Fibroblast of skin of right biceps (primary cell): ENCODE measurements at places on chromosomes 16 and 17.

DNA sequence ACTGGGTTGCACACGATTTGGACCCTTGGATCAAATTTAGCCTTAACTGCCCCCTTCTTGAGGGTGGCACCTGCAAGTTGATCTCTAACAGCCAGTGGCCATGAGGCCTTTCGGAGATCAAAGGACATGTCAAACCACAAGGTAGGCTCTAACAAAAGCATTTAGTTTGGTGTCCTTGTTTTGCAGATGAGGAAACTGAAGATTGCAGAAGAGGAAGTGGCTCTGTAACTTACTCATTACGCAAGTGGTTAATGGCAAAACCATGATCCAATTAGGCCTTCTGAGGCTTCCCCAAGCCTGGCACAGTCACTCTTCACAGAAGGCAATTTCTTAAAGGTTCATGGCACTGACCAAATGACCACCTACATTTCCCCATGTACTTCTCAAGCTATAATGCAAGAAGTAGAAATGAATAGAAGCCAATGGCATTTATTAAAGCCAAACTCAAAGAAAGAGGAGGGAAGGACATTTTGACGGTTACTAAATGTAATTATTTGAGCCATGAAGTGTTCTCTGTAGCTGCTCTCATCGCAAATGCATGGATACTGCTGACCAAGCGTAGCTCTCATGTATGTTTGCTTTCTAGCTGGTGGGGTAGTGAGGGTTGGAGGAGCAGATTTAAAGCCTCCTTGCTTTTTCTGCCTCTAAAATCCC is 32.8 kb upstream of the ABCC12 start:
- no peak for DNase-seq

- DNase-seq: no peak
These were observed 16.0 kb downstream of the CD7 start for GRCh38 chr17:82301300-82301915.

- DNase-seq: no peak
These were observed 597.4 kb upstream of the CDH5 start for GRCh38 chr16:65769055-65769465.

DNA sequence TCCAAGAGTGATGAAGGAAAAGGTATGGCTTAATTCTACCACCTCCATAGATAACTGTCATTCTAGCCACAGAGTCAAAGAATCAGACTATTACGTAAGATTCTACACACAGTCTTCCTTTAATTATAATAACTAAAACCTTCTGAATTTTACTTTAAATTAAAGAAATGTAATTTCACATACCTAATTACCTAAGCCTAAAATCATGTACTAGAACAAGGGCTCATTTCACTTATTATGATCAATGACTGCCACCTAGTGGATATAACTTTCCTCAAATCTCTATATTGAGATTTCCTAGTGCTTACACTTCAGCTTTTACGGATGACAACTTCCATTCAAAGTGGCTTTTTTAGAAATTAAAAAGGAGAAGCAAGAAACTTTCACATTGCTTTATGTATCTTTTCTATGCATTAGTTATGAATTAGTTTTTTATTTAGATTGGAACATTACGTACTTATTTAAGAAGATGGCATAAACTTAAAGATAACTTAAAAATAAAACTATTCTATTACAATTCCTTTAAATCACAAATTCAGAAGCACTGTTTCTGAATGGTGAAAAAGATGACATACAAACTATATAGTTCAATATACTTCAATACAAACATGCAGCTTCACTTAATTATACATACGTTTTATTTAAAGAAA is 18.2 kb upstream of the ABCA10 start:
- peak; percentile 36 for DNase-seq

DNA sequence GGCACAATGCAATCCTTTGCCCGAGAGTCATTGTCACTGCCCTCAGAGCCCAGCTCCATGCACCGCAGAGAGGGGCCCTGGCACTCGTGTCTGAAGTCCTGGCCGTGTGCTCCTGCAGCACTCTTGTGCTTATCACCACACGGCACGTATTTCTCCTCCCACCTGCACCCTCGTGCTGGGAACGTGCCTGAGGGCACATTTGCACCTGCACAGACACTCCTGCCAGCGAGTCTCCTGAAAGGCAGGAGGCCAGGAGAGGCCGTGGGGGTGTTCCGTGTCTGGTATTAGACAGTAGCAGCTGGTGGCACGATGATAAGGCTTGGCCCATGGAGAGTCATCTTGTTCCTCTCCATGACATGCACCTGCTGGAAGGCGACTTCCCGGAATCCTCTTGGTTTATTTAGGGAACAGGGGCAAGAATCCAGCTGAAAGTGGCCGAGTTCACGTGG is 3.4 kb upstream of the ACSF3 start:
- no peak for DNase-seq

DNA sequence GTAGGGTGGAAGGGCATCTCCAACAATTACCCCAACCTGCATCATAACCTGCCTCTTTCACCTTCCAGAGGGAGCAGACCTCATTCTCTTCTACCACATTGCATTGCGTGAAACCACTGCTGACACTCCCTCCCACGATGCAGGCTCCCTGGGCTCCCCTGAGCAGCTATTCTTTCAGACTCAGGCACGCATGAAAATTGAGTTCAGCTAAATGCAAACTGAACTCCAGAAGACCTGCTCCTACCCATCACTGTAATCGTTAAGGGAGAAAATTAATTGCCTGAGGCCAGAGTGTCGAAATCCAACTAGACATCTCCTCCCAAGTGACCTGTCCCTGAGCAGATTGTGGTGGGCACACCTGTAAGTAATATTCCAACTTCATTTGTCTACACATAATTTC is 186.0 kb downstream of the GRIN2A start:
- peak; percentile 7 for DNase-seq

DNA sequence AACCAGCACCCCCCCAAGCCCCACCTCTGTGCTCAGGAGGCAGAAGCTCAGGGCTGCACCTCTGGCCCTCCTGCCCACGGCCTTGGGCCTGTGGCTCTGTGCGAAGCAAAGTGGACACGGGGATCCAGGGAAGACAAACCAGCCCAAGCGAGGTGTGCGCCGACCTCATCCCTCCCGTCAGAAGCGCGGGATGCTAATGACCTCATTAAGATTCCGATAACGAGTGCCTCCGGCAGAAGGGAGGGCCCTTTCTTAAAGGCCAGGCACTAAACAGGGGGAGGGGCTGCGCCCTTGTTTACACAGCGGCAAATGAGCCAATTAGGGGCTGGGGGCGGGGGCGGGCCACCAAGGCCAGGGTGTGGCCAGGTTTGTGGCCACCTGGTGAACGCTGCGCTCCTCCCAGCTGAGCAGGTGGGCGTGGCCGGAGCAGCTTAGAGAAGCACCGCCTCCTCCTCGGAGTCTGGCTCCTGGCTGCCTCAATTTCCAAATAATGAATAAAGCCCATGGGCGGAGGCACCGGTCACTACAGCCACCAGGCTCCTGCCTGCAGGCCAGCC is 3.2 kb downstream of the CBX4 start:
- DNase-seq: no peak

DNA sequence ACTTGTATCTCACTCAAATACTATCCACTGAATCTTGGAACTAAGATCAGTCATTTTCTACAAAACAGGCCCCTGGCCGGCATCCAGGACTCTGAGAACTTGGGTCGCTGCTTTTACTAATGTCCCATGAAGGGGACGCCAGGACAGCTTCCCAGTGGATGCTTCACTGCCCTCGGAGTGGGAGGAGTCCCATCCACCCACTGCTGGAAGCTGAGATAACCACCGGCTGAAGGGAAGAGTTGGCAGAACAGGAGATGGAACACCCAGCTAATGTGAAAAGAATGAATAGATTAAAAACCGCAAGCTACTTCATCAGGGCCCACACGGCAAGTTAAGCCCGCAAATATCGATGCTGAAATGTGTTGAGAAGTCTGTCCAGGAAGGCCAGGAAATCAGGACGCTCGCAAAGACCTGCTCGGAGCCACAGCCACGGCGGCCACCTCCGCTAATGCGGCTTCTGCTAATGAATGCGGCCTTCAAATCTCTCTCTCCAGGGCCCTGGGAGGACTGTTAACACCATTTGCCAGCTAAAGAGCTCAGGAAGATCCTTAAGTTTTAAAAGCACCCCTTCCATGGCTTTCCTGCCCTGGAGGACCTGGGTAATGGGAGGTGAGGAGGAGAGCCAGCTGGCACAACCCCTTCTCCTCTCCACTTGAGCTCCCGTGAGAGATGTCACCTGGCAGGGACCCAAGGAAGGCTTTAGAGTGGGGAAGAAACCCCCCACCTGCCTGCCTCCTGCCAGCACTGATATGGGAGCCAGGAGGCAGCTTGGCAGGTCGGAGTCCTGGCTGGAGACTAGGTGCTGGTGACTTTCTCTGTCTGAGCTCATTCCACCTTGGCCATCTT is 226.6 kb upstream of the RPL38 start:
- peak; percentile 48 for DNase-seq

- DNase-seq: no peak
These were observed 91.2 kb downstream of the TMEM132E start for GRCh38 chr17:34670618-34671017.

GRCh38 chr16:67068212-67068753 is 39.3 kb downstream of the CBFB start:
- DNase-seq: no peak

GRCh38 chr17:14204084-14204483 is 32.6 kb downstream of the CDRT15 start:
- no peak for DNase-seq
